Activated naive CD4-positive, alpha-beta T cell treated with anti-CD3 and anti-CD28 coated beads, Interleukin-2, amount 10 ng/mL, durations not matched to agents 5 hours and 36 hours (primary cell): ENCODE measurements at places on chromosomes 5 and 9. TPM values are rescaled to one million over a fixed set of nuclear protein-coding genes. Genes with fewer than 3 reads are reported as not detected.

OR1Q1 gene
- total RNA-seq, result not detected

P4HA2 gene
- total RNA-seq, result 4.0 TPM

ANKRD31 gene
- total RNA-seq, result 0.15 TPM

PCDHGB3 gene
- 0.14 TPM for total RNA-seq

SGCD gene
- not detected for total RNA-seq

C9orf50 gene
- total RNA-seq, result not detected

AJM1 gene
- 5.6 TPM for total RNA-seq

RBM27 gene
- total RNA-seq, result 21.1 TPM

PCDHGB2 gene
- total RNA-seq, result not detected

CDC20B gene
- total RNA-seq, result not detected

CCDC152 gene
- total RNA-seq, result 4.2 TPM

PPP6C gene
- 53.7 TPM for total RNA-seq

SEMA4D gene
- total RNA-seq, result 285 TPM

WDR38 gene
- not detected for total RNA-seq

WHRN gene
- 1.2 TPM for total RNA-seq

DNAJC21 gene
- total RNA-seq, result 55.4 TPM

ORM2 gene
- total RNA-seq, result not detected

PLEKHG4B gene
- not detected for total RNA-seq

GFRA3 gene
- not detected for total RNA-seq

TLX3 gene
- not detected for total RNA-seq

PPWD1 gene
- 51.3 TPM for total RNA-seq

TMEM167A gene
- total RNA-seq, result 60.0 TPM

ATG10 gene
- total RNA-seq, result 9.4 TPM

PCDHGB5 gene
- 0.08 TPM for total RNA-seq

GPX3 gene
- not detected for total RNA-seq

IL31RA gene
- not detected for total RNA-seq

IPO11 gene
- 22.4 TPM for total RNA-seq

TEX48 gene
- not detected for total RNA-seq

ZBED3 gene
- 2.4 TPM for total RNA-seq

PDGFRB gene
- total RNA-seq, result 3.2 TPM

PCDHB15 gene
- total RNA-seq, result not detected

ADAMTS6 gene
- total RNA-seq, result 2.2 TPM

GAPT gene
- not detected for total RNA-seq

IL13 gene
- 4.9 TPM for total RNA-seq

FCN2 gene
- total RNA-seq, result not detected

SH3GLB2 gene
- total RNA-seq, result 97.8 TPM

CDK9 gene
- total RNA-seq, result 102 TPM

SYNPO gene
- total RNA-seq, result 0.05 TPM

OMD gene
- not detected for total RNA-seq

RNF183 gene
- total RNA-seq, result not detected

BARX1 gene
- total RNA-seq, result 0.46 TPM

ANGPTL2 gene
- not detected for total RNA-seq

FRRS1L gene
- total RNA-seq, result not detected

SPATA31A3 gene
- total RNA-seq, result not detected

BTNL8 gene
- not detected for total RNA-seq

SLC35D2 gene
- total RNA-seq, result 16.0 TPM

TRAF1 gene
- 77.1 TPM for total RNA-seq

PCDH12 gene
- total RNA-seq, result 0.77 TPM

CXCL14 gene
- total RNA-seq, result not detected

SPINK6 gene
- total RNA-seq, result not detected

PCDHA1 gene
- total RNA-seq, result not detected

PCDHGA1 gene
- not detected for total RNA-seq

MSMP gene
- total RNA-seq, result not detected

PAPPA gene
- 0.10 TPM for total RNA-seq

PSD2 gene
- not detected for total RNA-seq
